ENCODE measurements at places on chromosomes 5 and 9. TPM values are rescaled to one million over a fixed set of nuclear protein-coding genes. Genes with fewer than 3 reads are reported as not detected.

Gene ZNF879
- 7.2 TPM for polyA plus RNA-seq

Gene SPINK4
- polyA plus RNA-seq, result not detected

Gene FSTL4
- polyA plus RNA-seq, result 1.1 TPM

Gene ARID3C
- polyA plus RNA-seq, result 0.12 TPM

Gene GOLPH3
- 94.9 TPM for polyA plus RNA-seq

Gene ARAP3
- polyA plus RNA-seq, result 20.8 TPM

Gene FCN2
- 0.18 TPM for polyA plus RNA-seq

Gene ADAMTS12
- polyA plus RNA-seq, result 14.3 TPM

Gene SRA1
- 26.5 TPM for polyA plus RNA-seq

Gene GDNF
- 17.7 TPM for polyA plus RNA-seq

Gene OMD
- 1.8 TPM for polyA plus RNA-seq

Gene PGM5
- polyA plus RNA-seq, result 41.9 TPM

Gene TRIM7
- polyA plus RNA-seq, result 0.29 TPM

Gene NR2F1
- polyA plus RNA-seq, result 195 TPM

Gene GRIA1
- 1.4 TPM for polyA plus RNA-seq

Gene PCDHA4
- polyA plus RNA-seq, result 1.2 TPM

Gene KCNMB1
- 1.5 TPM for polyA plus RNA-seq

Gene DBH
- 3.1 TPM for polyA plus RNA-seq

Gene GMCL2
- 0.08 TPM for polyA plus RNA-seq

Gene ESM1
- polyA plus RNA-seq, result 16.2 TPM

Gene CCDC69
- 4.7 TPM for polyA plus RNA-seq

Gene GZMA
- polyA plus RNA-seq, result 0.31 TPM

Gene ZDHHC11
- polyA plus RNA-seq, result 6.7 TPM

Gene QRFP
- 0.27 TPM for polyA plus RNA-seq

Gene GPR151
- polyA plus RNA-seq, result not detected

Gene PCDHB12
- polyA plus RNA-seq, result 5.4 TPM

Gene MATR3
- polyA plus RNA-seq, result 600 TPM

Gene ARHGAP26
- polyA plus RNA-seq, result 12.2 TPM

Gene TLR4
- 12.7 TPM for polyA plus RNA-seq

Gene ADRA1B
- polyA plus RNA-seq, result 3.0 TPM

Gene DAPK1
- 78.2 TPM for polyA plus RNA-seq

Gene IFNA6
- not detected for polyA plus RNA-seq

Gene JAKMIP2
- 3.6 TPM for polyA plus RNA-seq

Gene SLC36A2
- 6.3 TPM for polyA plus RNA-seq
